ENCODE measurements at places on chromosomes 4 and X. TPM values are rescaled to one million over a fixed set of nuclear protein-coding genes. Genes with fewer than 3 reads are reported as not detected.

DNA sequence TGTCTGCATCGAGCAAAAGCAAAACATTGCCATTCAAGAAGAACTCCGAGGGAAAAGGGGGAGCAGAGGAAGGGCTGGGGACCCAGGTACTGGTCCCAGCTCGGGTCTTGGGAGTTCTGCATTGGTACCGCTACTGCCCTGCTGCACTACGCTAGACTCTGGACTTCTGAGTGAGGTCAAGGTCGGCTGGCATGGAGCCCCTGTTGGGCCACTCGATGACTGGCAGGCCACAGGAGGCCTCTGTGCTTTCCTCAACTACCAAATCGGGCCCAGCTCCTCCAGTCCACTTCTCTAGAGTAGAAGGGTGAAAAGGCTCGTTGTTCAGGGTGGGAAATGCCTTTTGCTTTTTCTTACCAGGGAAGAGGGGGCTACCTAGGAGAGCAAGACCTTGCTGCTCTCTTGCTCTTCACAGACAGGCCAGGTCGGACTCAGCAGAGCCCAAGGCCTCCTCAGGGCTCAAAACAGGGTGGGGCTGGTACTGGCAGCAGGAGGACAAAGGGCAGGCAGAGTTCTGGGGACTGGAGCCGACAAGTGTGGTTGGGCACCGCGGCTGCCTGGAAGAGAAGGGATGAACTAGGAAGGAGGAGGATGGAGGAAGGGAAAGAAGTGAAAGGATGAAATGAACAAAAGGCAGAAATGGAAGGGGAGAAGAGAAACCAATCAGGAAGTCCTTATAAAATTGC, 8.9 kb upstream of the IRAK1 start:
- H3K27me3 ChIP-seq = no peaks in the 10 kb centered on the region
- no peak for DNase-seq

- DNase-seq = no peak
- H3K4me3 ChIP-seq = no peak overlapping the region
- H3K36me3 ChIP-seq = no peaks in the 10 kb centered on the region
- no peak overlapping the region for H3K27ac ChIP-seq
- no peaks in the 10 kb centered on the region for H3K27me3 ChIP-seq
- no peaks in the 10 kb centered on the region for H3K4me1 ChIP-seq
These were observed 78.9 kb downstream of the NDST3 start for GRCh38 chr4:118113220-118113619.

- no peaks in the 10 kb centered on the region for H3K36me3 ChIP-seq
- no peaks in the 10 kb centered on the region for H3K4me1 ChIP-seq
- no peaks in the 10 kb centered on the region for H3K27me3 ChIP-seq
- H3K4me3 ChIP-seq = no peak overlapping the region
- no peak for DNase-seq
- H3K27ac ChIP-seq = no peak overlapping the region
These were observed 96.8 kb upstream of the FRAS1 start for GRCh38 chr4:77960367-77960766.

- H3K4me1 ChIP-seq = no peaks in the 10 kb centered on the region
- no peak overlapping the region for H3K4me3 ChIP-seq
- H3K27me3 ChIP-seq = no peaks in the 10 kb centered on the region
These were observed 65.2 kb upstream of the TENT5D start for GRCh38 chrX:80354966-80355465.

Gene TLR3
- total RNA-seq = 4.4 TPM

Gene CITED1
- not detected for total RNA-seq

Gene HPRT1
- total RNA-seq = 12.8 TPM

Gene ANK2
- 14.3 TPM for total RNA-seq

Gene DRD5
- not detected for total RNA-seq
